Heart right ventricle (tissue), 16 donors: ENCODE measurements at places on chromosomes 4 and X. TPM values are rescaled to one million over a fixed set of nuclear protein-coding genes. Genes with fewer than 3 reads are reported as not detected.

- no peak for DNase-seq
These were observed 83.5 kb downstream of the CHRNA9 start for GRCh38 chr4:40418430-40419230.

DNA sequence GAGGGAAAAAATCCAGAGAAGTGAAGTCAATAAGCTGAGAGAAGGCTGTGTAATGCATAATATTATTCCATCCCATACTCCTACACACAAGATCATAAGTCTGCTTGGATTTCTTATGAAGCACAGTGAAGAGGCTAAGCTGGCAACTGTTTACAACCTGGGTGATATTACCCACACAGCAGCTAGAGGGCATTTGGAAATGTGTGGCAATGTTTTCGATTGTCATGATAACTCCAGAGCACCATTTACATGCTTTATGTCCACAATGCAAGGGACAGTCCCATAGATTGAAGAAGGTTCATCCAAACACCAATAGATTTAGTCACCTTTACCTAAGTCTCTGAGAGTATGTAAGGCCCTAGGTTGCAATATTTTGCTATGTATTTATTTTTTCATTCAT is 412.2 kb downstream of the PPP3CA start:
- no peak for DNase-seq

Gene TMEM184C
- 3.2 TPM for polyA plus RNA-seq

GRCh38 chr4:165783626-165784025 is 89.4 kb upstream of the TLL1 start:
- DNase-seq, result no peak
